ENCODE measurements at places on chromosomes 4 and X.

GRCh38 chr4:57070461-57070860 is 39.7 kb downstream of the IGFBP7 start:
- no peak for DNase-seq

DNA sequence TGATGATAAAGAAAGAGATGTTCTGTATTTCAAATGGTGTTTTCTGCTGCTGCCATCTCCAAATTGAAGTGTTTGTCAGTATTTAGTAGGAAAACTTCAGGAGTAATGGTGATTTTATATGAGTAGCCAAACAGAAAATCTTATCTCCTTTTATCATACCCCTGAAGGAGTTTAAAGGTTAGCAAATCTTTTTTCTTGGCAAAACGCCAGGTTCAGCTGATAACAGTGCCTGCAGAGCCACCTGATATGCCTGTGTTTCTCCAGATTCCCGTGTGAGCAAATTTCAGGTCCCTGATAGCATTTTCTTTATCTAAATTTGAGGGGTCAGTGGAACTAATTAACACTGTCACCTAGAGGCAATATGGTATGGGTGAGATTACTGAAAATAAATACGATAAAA is 65.8 kb upstream of the ETNPPL start:
- no peak for DNase-seq

- DNase-seq = no peak
These were observed 63.6 kb downstream of the HADH start for GRCh38 chr4:108053251-108053711.

GRCh38 chr4:118743867-118744266 is 58.7 kb downstream of the METTL14 start:
- DNase-seq = no peak

- no peak for DNase-seq
These were observed 9.5 kb downstream of the CTPS2 start for GRCh38 chrX:16702700-16703599.

- peak; percentile 46 for DNase-seq
These were observed 127.2 kb downstream of the ARHGEF9 start for GRCh38 chrX:63657821-63658220.

- DNase-seq = no peak
These were observed 2.5 kb upstream of the EFNB1 start for GRCh38 chrX:68826113-68826980.

DNA sequence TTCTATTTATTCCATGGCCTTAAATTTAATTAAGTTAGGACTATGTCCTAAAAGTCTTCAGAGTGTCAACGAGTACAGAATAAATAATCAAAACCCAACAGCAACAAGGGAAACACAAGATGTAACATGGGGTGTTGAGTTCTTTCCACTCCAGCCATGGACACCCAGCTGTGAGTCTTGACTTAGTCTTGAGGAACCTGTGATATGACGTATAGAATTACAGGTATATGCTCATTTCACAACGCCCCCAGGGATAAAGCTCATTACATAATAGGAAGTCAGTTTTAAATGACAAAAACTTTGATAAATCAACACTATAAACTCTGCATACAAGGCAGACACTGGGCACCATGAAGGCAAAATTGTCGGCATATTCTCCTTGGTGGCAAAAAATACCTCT is 200.0 kb upstream of the CASK start:
- no peak for DNase-seq

- DNase-seq = no peak
These were observed 69.5 kb downstream of the SHROOM2 start for GRCh38 chrX:9855561-9856283.

DNA sequence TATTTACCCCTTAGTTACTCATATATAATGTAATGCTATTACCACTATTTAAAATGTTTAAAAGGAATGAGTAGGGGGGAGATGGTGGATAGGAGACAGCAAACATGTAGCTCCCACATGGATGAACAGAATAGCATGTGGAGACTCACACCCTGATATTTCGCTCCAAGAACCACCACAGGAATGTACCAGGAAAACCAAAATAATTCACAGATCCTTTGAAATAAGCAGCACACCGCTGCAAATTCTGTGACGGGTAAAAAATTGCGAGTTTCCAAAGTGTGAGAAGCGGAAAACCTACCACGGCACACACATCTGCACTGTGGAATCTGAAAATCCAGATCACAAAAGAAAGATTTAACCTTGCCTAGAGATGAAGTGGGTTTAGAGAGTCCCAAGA is 428.2 kb downstream of the TLL1 start:
- no peak for DNase-seq

- peak; percentile 90 for DNase-seq
These were observed 170.3 kb downstream of the COX18 start for GRCh38 chr4:72899214-72899613.

Measured in trophoblast cell (in vitro differentiated cells and primary cell).